GM13977 (cell line): ENCODE measurements at places on chromosomes 13 and 19.

- no peak for DNase-seq
Observed at GRCh38 chr13:52164989-52165388, 5.6 kb upstream of the NEK3 start.

- no peak for DNase-seq
Observed at GRCh38 chr13:31276421-31276820, 76.6 kb downstream of the B3GLCT start.

DNA sequence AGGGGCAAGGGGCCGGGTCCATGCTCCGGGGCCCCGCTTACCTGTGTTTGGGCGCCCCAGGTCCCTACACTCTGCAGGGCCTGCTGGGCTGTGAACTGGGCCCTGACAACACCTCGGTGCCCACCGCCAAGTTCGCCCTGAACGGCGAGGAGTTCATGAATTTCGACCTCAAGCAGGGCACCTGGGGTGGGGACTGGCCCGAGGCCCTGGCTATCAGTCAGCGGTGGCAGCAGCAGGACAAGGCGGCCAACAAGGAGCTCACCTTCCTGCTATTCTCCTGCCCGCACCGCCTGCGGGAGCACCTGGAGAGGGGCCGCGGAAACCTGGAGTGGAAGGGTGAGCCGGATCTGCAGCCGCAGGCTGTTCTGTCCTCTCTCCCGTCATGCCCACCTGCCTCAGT lies 1.7 kb downstream of the FCGRT start:
- no peak for DNase-seq

DNA sequence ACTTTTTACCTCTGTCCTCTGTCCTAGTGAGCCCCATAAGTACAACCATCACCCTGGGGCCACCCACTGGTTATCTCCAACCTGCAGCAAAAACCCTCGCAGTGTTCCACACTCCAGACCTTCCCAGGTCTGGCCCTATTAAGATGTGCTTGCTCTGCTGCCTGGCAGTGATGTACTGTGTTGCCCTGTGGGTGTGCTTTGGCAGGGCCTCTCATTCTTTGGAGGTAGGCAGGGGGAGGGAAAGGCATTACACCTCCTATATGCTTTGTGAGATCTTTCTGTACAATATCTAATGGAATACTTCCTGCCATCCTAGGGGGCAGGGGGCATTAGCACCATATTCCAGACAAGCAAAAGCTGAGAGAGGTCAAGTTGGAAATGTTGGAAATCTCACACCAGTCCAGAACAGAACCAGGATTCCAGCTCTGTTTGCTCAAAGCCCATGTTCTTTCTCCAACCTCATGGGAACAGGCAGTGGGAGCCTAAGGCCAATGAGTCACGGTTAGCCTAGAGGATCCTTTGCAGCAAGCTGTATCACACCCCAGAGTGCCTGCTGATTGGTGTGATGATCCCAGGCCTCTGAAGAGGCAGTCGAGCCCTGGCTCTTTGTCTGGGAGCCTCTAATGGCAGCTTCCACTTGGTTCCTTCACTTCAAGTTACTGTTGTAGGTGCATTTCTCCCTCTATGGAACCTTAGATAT lies 59.7 kb upstream of the UBL3 start:
- no peak for DNase-seq

DNA sequence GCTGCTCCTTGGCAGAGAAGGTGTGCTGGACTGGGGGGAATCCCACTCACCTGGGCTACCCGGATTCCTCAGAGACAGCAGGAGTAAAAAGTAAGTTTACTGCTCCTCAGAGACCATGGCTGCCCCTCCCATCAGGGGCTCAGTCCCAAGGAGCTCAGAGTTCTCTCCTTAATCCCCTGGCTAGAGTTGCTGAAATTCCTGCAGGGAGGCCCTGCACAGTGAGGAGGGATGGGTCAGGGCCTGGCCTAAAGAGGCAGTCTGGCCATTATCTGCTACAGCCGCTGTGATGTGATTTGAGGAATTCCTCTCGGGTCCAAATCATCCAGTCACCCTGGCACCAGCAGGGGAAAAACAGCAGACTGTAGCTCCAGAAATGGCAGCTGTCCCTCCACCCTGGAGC lies 502.5 kb downstream of the PCDH17 start:
- no peak for DNase-seq

DNA sequence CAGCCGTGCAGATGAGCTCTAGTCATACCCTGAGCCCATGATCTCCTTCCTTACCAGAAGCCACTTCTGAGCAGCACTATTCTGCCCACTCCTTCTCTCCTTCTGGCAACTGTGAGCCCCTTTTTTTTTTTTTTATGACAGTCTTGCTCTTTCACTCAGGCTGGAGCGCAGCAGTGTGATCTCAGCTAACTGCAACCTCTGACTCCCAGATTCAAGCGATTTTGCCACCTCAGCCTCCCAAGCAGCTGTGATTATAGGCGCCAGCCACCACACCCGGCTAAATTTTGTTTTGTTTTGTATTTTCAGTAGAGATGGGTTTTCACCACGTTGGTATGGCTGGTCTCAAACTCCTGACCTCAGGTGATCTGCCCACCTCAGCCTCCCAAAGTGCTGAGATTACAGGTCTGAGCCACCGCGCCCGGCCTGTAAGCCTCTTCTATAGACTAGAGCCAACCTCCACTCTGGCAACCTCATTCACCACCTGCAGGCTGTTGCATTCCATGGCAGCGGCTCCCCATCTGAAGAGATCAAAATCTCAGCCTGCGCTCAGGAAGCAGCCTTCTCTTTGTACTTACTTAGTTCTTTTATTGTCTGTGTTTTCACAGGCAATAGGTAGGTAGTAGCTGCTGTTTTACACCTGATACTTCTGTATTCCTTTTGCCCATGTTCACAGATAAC lies 34.8 kb upstream of the NDFIP2 start:
- no peak for DNase-seq

DNA sequence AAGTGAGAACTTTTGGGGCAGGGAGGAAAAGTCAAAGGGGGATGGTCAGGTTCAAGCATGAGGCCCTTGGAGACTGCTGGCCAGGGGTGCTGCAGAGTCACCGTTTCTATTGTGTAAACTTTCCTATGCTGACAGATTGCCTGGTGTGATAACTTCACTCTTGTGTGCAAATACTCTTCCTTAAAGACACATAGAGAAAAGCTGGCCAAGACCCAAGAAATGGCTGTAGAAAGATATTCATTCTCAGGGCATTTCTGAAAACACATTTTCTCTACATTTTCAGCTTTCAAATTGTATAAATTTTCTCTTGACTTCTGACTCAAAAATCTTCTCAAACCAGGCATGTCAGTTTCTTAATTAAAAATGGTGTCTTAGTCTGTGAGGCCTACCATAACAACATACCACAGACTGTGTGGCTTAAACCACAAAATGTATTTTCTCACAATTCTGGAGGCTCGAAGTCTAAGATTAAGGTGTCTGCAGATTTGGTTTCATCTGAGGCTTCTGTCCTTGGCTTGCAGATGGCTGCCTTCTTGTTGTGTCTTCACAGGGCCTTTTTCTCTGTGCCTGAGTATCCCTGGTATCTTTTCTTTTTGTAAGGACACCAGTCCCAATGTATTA lies 304.5 kb downstream of the KCNRG start:
- DNase-seq: no peak

- DNase-seq: no peak
Observed at GRCh38 chr19:54928299-54928698, 19.0 kb downstream of the NLRP7 start.

- DNase-seq: no peak
Observed at GRCh38 chr19:5355693-5356092, 15.1 kb upstream of the PTPRS start.

DNA sequence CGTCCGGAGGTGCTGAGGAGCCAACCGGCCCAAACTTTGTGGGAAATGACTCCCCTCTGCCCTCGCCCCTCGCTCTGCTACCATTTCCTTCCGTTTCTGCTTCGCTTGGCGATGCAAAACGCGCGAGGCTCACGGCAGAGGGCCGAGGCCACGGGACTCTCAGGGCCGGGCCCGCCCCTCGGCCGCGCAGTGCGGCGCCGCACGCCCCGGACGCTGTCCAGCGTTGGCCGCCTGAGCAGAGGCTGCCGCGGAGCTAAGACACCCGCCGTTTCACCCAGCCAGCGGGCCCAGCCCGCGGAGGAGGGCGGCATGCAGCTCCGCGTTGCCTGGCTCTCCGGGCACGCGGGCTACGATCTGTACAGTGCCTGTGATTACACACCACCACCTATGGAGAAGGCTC lies 2.1 kb upstream of the ZNF578 start:
- no peak for DNase-seq

- DNase-seq: no peak
Observed at GRCh38 chr19:23482829-23483228, 87.6 kb upstream of the ZNF91 start.

- DNase-seq: no peak
Observed at GRCh38 chr19:4707322-4707721, 16.3 kb downstream of the DPP9 start.

GRCh38 chr13:33490461-33491327 lies 205.1 kb upstream of the STARD13 start:
- DNase-seq: no peak

DNA sequence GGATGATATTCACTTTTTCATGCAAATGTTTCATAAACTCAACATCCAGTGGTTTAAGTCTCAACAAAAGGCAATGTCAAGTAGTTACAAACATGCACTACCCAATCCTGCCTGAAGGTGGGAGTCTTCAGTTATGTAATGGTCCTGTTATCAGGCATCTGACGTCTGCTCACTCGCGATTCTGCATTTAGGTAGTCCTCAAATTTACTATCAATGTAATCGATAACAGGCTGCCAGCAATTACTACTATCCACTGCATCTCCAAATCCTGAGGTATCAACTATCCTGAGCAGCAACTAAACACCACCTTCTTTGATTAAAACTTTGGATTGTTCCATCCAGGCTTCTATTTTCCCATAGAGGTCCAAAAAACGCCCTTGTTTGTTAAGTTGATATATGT lies 51.2 kb downstream of the NLRP12 start:
- peak; percentile 43 for DNase-seq

- DNase-seq: no peak
Observed at GRCh38 chr13:112820318-112820717, 130.5 kb downstream of the ATP11A start.

GRCh38 chr19:13689085-13689484 lies 75.2 kb upstream of the MRI1 start:
- peak; percentile 27 for DNase-seq

GRCh38 chr13:25192052-25192451 lies 20.0 kb upstream of the AMER2 start:
- DNase-seq: no peak

GRCh38 chr13:24261566-24261965 lies 47.8 kb upstream of the C1QTNF9 start:
- DNase-seq: no peak

- no peak for DNase-seq
Observed at GRCh38 chr19:47274891-47275761, 441 bp downstream of the INAFM1 start.

- DNase-seq: no peak
Observed at GRCh38 chr13:24050796-24051715, 109.5 kb upstream of the SPATA13 start.

DNA sequence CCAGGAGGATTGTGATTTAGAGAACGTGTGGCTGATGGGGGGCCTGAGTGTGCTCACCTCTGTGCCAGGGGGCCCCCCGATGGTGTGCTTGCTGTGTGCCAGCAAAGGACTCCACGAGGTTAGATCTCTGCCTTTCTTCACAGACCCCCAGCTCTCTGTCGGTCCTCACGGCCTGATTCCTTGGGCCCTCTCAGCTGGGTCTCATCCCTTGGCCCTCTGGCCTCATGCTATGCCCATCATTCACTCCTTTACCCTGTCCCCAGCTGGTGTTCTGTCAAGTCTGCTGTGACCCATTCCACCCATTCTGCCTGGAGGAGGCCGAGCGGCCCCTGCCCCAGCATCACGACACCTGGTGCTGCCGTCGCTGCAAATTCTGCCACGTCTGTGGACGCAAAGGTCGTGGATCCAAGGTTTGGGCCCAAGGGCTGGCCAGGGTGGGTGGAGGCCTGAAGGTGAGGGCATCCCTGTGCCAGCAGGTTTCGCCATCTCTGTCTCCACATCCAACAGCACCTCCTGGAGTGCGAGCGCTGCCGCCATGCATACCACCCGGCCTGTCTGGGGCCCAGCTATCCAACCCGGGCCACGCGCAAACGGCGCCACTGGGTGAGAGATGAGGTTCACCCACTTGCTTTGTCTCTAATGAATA lies 7.5 kb downstream of the KMT2B start:
- DNase-seq: peak; percentile 10

- DNase-seq: no peak
Observed at GRCh38 chr13:97583907-97584497, 150.0 kb downstream of the RAP2A start.

- no peak for DNase-seq
Observed at GRCh38 chr13:33022986-33023385, 6.8 kb downstream of the KL start.

- DNase-seq: peak; percentile 29
Observed at GRCh38 chr13:81017513-81018152, 676.7 kb upstream of the SPRY2 start.

DNA sequence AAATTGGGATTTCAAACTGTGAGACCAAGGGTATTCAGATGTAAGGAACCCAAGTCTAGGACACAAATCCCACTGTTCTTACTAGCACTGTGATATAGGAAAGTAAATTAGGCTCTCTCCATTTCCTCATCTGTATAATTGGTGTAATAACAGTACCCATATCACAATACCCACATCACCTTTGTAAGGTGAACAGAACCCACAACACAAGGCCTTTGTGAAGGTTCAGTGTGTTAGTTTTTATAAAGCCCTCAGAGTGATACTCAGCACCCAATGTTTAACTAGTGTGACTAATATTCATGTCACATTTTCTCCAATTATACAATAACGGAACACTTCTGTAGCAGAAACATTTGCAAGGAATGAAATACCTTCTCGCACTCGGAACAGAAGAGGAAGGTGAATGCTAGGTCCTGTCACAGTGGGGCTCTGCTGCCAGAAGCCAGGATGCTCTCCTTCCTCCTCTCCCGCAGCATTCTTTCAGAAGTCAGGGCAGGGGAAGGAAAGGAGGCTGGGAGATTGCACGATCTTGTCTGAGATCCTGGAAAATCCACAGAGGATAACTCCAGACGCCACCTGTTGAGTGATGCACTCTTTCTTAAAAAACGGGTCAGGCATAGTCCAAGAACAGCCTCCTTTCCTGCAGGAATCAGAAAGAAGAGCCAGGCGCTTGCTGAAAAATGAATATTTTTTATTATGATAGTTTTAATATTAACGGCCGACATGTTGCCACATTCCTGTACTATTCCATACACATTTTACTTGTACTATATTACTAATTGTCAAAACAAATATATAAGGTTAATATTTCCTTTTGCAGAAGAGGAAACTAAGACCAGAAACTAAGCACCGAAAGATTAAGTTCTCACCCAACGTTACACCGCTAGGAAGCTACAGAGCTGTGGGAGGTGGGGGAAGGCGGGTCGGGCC lies 762 bp downstream of the ZNF45 start:
- DNase-seq: no peak
